ENCODE measurements at places on chromosomes 2 and 18. TPM values are rescaled to one million over a fixed set of nuclear protein-coding genes. Genes with fewer than 3 reads are reported as not detected.

The ZNF804A gene
- total RNA-seq = 5.8 TPM

GRCh38 chr2:67726416-67726815 is 329.3 kb downstream of the ETAA1 start:
- no peak for DNase-seq

- peak; percentile 8 for DNase-seq
Observed at GRCh38 chr2:40658941-40659340, 207.1 kb upstream of the SLC8A1 start.

The FER1L5 gene
- 0.86 TPM for total RNA-seq

GRCh38 chr2:71277147-71277475 is 50.2 kb upstream of the PAIP2B start:
- no peak for DNase-seq

The PID1 gene
- total RNA-seq = 16.4 TPM

GRCh38 chr18:23387265-23387664 is 65.8 kb upstream of the RIOK3 start:
- DNase-seq = no peak

The RIT2 gene
- not detected for total RNA-seq

GRCh38 chr2:121825003-121825950 is 69.8 kb downstream of the TSN start:
- DNase-seq = no peak

DNA sequence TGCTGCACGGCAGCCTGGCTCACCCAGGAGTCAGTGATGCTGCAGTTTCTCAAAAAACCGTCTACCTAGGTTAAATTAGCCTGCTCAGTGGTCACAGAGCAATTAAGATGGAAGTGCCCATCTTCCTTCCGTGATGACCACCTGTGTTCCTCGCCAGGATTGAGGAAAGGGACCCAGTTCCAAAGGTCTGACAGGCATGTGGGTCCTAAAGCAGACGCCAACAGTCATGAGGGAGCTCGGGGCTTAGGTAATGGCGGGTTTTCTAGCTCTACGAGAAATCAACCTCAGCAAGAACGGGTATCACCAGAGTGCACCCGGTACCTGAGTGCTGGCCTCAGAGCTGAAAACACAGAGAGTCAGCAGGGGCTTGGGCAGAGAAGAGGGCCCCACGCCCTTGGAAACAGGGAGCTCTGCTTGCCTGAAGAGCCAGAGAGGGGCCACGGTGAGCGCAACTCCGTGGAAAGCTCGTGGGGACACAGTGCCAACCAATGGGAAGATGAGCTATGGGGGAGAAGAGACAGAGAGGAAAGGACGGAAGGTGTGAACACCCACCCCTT is 34.3 kb upstream of the DNMT3A start:
- DNase-seq = no peak

GRCh38 chr2:241009601-241010530 is 11.4 kb downstream of the SNED1 start:
- peak; percentile 80 for DNase-seq

GRCh38 chr2:72325592-72326422 is 178.1 kb upstream of the CYP26B1 start:
- DNase-seq = peak; percentile 11

The PLEKHA3 gene
- 8.4 TPM for total RNA-seq

DNA sequence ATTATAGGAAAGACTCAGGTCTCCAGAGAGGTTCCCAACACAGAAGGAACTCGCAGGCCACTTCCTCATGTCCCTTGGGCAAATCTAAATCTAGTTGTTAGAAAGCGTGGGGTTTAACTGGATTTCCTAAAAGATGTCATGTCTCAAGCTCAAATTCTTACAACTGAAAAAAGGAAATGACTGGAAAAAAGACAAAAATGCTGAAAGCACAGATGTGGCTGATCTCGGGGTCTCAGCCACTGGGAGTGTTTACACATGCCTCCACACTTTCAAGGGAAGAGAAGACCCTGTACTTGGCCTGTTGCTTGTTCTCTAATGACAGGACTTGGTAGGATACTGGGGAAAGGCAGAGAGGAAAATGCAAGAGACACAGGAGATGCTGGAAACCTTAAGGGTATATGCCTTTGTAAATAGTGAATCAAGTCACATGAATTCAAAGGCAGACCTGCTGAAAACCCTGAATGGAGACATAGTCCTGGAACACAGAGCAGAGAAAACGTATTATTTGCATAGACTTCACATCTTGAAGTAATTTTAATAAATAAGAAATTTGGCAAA is 160.9 kb upstream of the MEIS1 start:
- DNase-seq = no peak

The GALR1 gene
- not detected for total RNA-seq

The TRPM8 gene
- total RNA-seq = not detected

The DSC2 gene
- total RNA-seq = not detected

DNA sequence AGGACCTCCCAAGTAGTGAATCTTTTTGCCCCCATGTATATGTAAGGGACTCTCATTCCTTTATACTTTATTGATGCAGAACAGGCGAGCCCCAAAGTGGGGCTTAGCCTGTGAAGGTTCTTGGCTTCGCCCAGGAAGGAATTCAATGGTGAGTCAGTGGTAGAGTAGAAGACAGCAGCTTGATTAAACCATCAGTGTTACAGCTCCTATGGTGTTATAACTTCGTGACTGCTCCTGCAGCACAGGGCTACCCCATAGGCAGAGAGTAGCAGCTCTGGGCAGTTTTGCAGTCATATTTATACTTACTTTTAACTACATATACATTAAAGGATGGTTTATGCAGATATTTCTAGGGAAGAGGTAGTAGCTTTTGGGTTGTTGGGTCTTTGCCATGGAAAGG is 11.0 kb downstream of the FAM171B start:
- no peak for DNase-seq

- no peak for DNase-seq
Observed at GRCh38 chr2:53668624-53669026, 99.0 kb upstream of the CHAC2 start.

The SERPINB11 gene
- total RNA-seq = not detected

The MC4R gene
- not detected for total RNA-seq

DNA sequence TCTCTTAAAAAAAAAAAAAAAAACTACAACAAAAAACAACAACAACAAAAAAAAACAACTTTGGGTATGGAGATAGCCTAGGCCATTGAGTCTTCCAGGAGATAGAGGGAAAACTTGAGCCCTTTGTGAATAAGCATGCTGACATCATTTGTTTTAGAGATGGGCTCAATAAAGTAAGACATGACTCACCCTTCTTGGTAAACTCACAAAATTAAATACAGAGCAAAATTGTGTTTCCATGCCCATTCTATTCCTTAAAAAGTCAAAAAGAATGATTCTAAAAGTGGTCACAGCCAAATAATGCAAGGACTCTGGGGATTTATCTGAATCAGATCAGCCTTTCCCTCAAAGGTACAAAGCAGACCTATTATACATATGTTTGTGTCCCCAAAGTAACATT is 117.4 kb downstream of the ETAA1 start:
- peak; percentile 66 for DNase-seq

GRCh38 chr18:39938676-39939608 is 2016.1 kb upstream of the PIK3C3 start:
- no peak for DNase-seq

The MYO7B gene
- not detected for total RNA-seq

GRCh38 chr2:149456285-149456684 is 125.9 kb downstream of the LYPD6 start:
- no peak for DNase-seq

The SEPTIN10 gene
- 73.1 TPM for total RNA-seq

The REG3G gene
- total RNA-seq = not detected

The CREB1 gene
- total RNA-seq = 32.4 TPM

The SLC4A3 gene
- total RNA-seq = 5.6 TPM

The GPBAR1 gene
- total RNA-seq = under 0.01 TPM

DNA sequence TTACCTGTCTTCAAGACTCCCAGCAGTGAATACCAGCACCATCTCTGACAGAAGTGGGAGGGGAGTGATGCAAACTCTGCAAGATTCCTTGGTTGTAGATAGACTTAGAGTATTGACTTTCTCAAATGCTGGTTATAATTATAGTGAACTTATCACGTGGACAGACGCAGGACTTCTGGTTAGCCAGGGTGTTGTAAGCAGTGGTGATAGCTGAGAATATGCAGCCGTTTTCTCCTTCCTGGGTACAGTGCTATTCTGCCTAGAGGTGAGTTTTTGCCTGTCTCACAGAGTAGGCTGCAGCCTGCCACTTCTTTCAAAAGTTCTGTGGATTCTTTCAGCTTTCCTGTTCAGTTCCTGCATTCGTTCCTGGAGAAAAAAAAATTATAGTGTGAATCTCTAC is 733 bp upstream of the CXCR2 start:
- DNase-seq = peak; percentile 18

- no peak for DNase-seq
Observed at GRCh38 chr2:16860627-16861026, 195.0 kb upstream of the CYRIA start.

DNA sequence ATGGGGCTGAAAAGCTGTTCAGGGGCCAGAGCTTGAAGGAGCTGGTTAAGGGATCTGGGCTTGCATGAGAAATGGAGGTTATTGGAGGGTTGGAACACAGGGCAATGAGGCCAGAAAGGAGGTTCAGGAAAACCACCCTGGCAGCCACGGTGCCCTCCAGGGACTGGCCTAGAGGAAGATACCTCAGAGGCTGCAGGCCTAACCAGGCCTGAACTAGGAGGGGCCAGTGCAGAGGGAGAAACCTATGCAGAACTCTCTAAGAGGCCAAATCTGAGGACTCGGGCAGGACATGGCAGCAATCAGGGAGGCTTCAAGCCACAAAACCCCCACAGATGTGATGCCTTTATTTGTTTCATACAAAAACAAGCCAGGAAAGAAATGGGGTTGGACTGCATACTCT is 66.8 kb downstream of the BIN1 start:
- DNase-seq = no peak

DNA sequence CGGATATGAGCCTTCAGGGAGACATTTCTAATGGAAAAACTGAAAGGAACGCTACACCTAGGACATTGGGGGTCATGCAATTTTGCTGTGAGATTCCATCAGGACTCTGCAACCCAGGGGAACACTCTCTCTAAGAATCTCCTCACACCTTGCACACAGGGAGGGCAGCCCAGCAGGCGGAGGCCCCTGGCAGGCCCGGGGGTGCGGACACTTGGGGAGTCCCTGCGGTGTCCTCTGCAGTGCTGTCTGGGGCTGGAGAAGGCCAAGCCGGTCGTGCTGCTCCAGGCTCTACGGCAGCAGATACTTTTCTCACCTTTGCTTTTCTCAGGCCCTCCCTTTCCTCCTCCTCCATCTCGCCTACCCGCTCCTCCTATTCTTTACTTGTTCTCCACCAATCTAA is 54.7 kb upstream of the FAM110C start:
- DNase-seq = no peak

DNA sequence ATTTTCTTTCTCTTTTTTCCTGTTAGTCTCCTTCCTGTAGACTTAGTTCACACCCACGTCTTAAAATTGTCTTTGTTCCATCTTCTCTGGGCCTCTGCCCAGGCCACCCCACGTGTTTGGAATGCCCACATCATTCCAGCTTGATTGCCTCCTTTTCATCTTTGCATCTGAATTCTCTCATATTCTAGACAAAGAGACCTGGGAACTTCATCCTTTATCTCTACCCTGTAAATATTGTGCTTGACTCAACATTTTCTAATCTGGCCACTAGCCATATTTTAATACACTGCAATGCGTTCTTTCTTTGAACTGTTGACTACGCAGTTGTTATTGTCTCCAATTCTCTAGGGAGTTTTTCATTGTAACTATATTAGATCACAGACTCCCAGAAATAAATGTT is 187.5 kb upstream of the NRXN1 start:
- DNase-seq = no peak

- no peak for DNase-seq
Observed at GRCh38 chr2:236641051-236641726, 71.6 kb downstream of the ACKR3 start.

The SERPINE2 gene
- 242 TPM for total RNA-seq

- DNase-seq = peak; percentile 72
Observed at GRCh38 chr2:235300368-235301201, 193.3 kb upstream of the AGAP1 start.

The FIGN gene
- 1.6 TPM for total RNA-seq

- DNase-seq = peak; percentile 70
Observed at GRCh38 chr2:220466251-220466691, 838.8 kb downstream of the SLC4A3 start.

The NIF3L1 gene
- total RNA-seq = 22.9 TPM

The EMILIN1 gene
- total RNA-seq = 160 TPM

The TMEFF2 gene
- total RNA-seq = not detected

GRCh38 chr18:79613186-79613931 is 66.2 kb upstream of the CTDP1 start:
- no peak for DNase-seq

DNA sequence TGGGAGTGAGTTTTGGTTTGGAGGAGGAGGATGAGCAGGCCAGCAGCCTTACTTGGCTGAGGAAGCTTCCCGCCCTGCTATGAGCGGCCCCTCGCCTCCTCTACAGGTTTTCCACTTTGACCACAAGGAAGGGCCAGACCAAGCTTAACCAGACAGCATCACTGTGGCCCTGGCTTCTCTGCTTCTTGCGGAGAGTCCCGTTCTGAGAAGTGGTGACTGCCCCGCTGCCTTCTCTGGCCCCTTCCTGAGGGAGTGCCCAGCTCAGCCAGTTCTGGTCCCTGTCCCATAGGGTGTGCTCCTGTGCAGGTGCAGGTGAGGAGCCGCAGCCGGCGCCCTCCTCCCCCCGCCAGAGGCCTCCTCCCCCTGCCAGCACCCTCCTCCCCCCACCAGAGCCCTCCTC is 101.0 kb downstream of the FAM210A start:
- no peak for DNase-seq

GRCh38 chr2:69975853-69976462 is 14.5 kb upstream of the ASPRV1 start:
- no peak for DNase-seq

DNA sequence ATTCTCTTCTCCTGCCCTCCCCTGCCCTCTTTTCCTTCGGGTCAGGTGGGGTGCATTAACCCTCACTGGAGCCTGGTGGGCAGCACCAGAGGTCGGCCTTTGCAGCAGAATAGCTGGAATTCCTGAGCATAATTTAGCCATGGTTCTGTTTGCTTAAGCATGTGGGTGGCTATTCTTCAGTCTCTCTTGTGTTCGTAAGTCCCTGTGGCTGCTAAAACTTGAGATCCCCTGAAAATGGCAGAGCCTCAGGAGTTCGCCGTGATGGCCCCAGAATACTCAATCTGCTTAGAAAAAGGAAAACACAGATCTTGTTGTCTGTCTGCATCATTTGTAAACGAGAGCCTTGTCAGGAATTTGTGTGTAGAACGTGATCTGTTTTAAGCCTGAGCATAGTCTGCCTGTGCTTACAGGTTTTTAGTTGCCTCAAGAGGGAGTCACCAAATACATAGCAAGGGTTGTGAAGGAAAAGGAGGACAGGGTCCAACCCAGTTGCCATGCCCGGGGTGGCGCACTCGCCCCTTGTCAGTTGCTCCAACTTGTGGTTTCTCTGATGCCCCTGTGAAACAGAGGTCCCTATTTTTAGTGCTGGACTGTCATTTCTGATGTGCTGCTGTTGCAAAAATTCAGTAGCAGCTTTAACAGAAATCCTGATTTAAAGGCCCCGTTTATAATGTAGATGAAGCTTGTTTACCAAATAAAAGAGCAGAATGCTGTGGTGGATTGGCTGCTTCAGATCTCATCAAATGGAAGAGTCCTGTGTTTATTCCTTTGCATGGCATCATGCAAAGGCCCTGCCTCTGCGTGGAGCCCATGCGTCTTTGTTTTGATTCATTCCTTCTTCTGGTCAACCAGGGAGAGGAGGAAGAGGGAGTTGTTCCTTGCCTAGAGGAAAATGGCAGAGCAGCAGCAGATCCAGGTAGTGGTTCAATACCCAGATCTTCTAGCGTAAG is 74.8 kb downstream of the WDSUB1 start:
- DNase-seq = no peak
